ENCODE measurements at places on chromosomes 6 and 20.

- DNase-seq, result no peak
These were observed 30.6 kb upstream of the RIPOR2 start for GRCh38 chr6:24966381-24966780.

DNA sequence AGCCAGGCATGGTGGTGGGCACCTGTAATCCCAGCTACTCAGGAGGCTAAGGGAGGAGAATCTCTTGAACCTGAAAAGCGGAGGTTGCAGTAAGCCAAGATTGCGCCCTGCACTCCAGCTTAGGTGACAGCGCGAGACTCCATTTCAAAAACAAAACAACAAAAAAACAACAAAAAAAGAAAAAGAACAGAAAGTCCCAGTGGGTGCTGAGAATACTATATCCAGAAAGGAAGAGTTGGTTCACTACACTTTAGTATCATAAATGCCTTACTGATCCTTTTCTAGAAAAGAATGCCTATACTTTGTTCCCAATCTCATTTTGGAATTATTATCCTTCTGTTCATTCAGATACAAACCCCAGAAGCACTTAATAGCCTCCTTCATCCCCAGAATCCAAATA is 20.9 kb upstream of the ADGRG6 start:
- DNase-seq, result no peak

DNA sequence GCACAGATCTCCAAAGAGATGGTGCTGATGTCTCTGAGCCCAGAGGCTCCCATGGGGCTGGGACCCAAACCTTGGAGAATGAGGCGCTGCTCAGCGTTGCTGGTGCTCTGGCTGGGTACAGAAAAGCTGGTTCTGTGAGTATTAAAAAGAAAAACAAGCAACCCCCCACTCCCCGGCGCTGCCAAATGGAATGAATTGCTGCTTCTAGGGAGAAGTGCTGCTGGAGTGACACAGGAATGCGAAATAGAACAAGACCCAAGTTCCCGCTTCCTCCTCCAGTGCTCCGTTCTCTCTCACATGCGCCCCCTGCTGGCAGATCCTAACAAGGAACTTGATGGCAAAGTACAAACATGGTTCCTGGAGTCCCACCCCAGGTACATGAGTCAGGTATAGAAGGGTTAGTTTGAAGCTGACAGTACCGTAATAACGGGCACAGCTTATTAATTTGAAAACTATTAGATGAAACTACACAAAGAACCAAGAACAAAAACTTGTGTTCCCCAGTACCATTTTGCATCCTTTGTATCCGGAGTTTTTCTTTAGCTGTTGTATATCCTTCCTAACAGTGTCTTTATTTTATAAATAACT is 2.1 kb upstream of the DDX27 start:
- DNase-seq, result peak; percentile 86

GRCh38 chr6:137749696-137750211 is 117.3 kb upstream of the TNFAIP3 start:
- DNase-seq, result peak; percentile 12

- no peak for DNase-seq
These were observed 148.2 kb downstream of the FNDC1 start for GRCh38 chr6:159317430-159317829.

DNA sequence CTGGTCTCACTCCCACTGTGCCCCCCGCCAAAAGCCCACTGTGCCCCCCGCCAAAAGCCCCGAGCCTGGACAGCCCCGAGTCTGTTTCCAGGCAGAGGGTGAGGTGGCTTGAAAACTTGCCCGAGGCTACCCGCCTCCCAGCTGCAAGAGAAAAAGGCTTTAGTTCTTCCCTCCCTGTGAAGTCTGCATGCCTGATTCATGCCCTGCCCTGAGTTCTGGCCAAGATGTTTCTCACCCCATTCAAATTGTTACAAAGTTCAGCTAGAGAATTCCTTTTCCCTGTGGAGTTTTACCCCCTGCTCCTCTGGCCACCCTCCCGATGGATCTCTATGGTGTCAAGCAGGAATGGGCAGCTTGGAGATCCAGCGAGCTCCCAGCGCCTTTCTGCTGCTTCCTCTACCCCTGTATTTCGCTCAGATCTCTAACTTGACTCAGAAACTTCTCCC is 298.8 kb upstream of the MAP3K7 start:
- DNase-seq, result no peak

GRCh38 chr20:2086177-2086979 is 15.2 kb upstream of the STK35 start:
- DNase-seq, result no peak

- DNase-seq, result peak; percentile 68
These were observed 878 bp upstream of the PNRC1 start for GRCh38 chr6:89079511-89080234.

DNA sequence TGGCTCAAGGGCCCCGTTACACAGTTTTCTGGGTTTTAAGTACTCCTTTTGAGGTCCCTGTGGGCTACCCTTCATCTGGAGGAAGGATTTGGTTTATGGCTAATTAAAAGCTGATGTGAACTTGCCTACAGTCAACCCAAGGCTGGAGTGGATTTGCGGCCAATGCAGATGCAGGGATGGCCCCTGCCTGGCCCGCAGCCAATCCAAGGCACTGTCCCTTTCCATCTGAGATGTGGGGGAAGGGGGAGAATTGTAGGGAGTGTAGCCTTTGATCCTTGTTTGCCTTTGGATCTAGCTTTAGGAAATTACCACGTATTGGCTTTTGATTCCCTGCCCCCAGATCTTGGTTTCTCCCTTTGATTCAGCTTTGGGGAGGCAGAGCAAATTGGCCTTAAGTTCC is 128.0 kb upstream of the GGTLC1 start:
- DNase-seq, result no peak

All from fibroblast of skin of back (primary cell).